ENCODE measurements at places on chromosomes 4 and X.

- DNase-seq, result no peak
Observed at GRCh38 chr4:6960154-6960553, 50.5 kb downstream of the TBC1D14 start.

GRCh38 chr4:26081795-26082498 lies 167.9 kb downstream of the SMIM20 start:
- peak; percentile 78 for DNase-seq

DNA sequence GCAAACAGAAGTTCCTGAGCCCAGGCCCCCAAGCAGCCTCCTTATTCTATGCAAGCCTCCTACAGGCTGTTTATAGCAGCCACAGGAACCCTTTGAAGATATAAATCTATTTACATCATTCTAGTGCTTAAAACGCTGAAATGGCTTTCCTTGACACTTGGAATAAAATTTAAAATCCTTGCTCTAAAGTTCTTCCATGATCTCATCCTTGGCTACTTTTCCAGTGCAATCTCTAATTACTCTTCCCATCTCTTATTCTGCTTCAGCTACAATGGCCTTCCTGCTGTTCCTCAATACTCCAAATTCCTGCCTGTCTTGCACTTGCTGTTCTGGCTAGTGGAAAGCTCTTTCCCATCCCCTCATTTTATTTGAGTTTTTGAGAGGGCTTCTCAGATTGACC lies 634.2 kb upstream of the NR3C2 start:
- DNase-seq, result no peak

DNA sequence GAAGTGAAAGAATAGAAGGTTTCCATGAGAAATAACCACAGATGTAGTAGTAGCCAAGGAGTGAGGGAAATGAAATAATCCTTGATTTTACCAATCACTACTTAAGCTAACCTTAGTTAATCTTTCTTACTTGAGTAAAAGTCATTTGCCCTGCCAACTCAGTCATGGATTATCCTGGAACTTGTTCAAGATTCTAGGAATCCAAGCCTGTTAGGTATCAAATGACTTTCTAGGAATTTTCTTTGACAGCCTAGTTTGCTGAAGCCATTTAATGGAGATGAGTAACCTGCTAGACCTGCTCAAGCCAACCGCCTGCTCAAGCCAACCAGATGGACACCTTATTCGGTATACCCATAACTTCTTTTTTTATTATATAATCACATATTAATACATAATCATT lies 180.5 kb downstream of the KLHL13 start:
- no peak for DNase-seq

DNA sequence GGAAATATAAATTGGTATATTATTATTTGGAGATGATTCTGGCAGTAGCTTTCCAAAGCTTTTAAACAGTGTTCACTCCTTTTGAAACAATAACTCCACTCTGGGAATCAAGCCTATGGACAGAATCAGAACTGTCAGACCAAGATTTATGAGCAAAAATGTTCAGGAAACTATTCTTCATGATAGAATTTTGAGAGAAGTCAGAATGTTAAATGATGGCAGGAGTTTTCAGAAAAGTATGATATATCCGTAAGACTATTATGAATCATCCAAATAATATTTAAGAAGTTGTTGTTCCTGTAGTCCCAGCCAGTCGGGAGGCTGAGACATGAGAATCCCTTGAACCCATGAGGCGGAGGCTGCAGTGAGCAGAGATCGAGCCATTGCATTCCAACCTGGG lies 50.5 kb upstream of the ADGRG2 start:
- no peak for DNase-seq

GRCh38 chr4:139813881-139814280 lies 148.3 kb downstream of the MGST2 start:
- no peak for DNase-seq

- DNase-seq, result no peak
Observed at GRCh38 chr4:3213106-3213425, 35.9 kb upstream of the MSANTD1 start.

- DNase-seq, result no peak
Observed at GRCh38 chr4:141501931-141502330, 134.5 kb upstream of the IL15 start.

DNA sequence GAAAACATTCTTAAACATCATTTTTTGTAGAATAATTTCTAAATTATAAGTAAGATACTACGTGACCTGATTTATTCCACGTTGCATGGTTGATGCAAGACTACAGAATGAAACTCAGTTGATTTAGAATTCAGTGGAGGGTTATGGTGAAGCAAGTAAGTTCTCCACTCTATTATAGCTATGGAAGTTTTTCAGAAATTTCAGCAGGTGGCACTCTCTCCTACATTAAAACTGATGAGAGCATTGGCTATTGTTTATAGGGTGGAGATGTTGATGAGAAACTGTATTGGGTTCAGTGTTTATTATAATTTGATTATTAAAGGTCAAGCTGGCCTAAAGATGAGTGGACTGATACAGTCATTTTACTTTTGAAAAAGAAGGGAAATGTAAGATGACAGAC lies 88.0 kb downstream of the FNIP2 start:
- peak; percentile 45 for DNase-seq

GRCh38 chr4:83150653-83151330 lies 36.3 kb upstream of the PLAC8 start:
- DNase-seq, result no peak

DNA sequence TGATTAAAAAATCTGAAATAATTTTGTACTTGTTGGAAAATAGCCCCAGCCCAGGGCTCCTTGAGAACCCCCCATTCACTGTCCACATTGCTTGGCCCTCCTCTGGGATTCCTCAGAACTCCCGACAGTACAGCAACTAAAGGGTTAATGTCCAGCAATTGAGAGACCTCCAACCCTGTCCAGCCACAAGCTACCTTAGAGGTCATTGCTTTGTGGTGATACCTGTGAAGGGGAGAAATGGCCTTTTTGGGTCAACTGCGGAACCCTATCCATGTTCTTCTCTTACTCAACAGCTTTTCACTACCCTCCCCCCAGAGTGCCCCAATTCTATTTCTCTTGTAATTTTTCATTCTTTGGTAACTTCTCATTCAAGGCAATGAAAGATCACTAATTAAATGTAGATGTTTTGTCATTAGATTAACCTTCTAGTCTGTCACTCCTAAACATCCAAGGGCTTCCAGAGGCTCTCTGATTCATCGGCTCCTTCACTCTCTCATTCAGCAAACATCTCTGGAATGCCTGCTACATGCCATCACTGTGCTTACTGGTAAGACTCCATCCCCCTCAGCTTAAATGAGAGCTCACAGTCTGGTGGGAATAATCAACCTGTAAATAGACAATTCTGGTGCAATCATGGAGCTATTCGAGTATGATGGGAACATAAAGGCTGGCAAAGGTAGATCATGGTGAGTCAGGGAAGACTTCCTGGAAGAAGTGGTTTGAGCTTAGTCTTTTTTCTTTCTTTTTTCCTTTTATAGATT lies 241.4 kb upstream of the PGRMC2 start:
- DNase-seq, result no peak

- peak; percentile 34 for DNase-seq
Observed at GRCh38 chrX:119041175-119041574, 31.6 kb upstream of the CT47C1 start.

DNA sequence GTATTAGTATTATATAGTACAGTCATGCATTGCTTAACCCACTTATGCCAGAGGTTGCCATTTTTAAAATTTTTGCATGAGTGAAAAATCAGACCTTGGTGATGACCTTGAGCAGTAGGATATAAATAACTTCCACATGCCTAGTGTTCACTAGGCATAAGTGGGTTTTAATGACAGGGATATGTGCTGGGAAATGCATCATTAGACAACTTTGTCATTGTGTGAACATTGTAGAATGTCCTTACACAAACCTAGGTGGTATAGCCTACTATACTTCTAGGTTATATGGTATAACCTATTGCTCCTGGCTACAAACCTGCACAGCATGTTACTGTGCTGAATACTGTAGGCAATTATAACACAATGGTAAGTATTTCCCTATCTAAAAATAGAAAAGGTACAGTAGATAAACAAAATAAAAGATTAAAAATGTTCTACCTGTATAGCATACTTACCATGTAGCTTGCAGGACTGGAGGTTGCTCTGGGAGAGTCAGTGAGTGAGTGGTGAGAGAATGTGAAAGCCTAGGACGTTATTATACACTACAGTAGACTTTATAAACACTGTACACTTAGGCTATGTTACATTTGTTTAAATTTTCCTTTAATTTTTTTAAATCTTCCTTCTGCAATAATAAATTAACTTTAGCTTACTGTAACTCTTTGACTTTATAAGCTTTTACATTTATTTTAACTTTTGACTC lies 326.7 kb downstream of the ANK2 start:
- no peak for DNase-seq

GRCh38 chr4:87130985-87131703 lies 89.3 kb downstream of the KLHL8 start:
- DNase-seq, result no peak
